ENCODE measurements at places on chromosomes 11 and 22.

- DNase-seq: no peak
Observed at GRCh38 chr11:118277312-118277711, 13.2 kb upstream of the MPZL2 start.

DNA sequence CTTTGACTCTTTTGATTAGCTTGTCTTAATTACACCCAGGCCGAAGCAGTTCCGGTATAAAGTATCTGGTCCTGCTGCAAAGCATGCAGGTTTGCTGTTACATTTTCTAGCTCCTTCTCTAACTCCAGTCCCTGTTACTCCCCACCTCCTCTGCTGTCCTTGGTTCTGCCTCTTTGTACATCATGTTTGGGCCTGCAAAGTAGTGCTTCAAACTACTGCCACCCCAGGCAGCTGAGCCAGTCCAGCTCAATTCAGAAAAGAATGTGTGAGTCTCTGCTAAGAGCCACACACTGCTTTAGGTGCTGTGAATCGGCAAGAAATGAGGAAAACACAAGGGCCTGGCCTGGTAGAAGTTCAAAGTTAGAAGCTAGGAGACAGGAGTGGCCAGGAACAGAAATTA, 136.0 kb downstream of the SERGEF start:
- no peak for DNase-seq

DNA sequence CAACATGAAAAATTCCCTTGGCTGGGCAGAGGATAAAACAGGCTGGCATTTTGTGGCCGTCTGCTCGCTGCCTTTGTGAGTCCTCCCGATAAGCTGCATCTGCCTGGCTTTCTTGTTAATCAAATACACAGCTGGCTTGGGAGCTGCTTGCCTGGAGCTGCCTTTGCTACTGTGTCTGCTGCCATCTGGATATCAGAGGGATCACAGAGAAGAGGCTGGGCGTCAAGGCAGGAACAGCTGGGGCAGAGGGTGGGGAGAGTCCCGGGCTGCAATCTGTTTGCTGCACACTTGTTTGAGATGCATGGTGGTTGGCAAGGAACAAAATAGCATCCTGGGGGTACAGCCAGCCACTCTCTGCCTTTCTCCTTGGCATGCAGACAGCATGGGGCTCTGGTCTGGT, 36.0 kb downstream of the COMMD9 start:
- peak; percentile 100 for DNase-seq

DNA sequence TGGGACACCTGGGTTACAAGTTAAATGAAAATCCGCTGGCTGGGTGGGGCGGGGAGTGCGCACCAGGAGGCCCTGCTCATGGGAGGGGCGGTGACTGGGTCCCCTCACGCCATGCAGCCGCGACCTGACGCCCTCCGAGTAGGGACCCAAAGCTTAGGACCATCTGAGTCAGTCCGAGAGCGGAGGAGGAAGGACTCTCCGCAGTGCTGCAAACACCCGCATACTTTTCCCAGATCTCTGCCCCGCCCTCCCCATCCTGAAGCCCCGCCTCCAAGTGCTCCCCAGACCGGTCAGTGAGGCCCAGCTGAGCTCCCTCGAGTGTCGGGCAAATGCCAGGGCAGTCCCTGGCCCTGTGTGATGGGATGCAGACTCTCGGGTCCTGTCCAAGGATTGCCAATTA, 6.6 kb upstream of the FLI1 start:
- DNase-seq: no peak

DNA sequence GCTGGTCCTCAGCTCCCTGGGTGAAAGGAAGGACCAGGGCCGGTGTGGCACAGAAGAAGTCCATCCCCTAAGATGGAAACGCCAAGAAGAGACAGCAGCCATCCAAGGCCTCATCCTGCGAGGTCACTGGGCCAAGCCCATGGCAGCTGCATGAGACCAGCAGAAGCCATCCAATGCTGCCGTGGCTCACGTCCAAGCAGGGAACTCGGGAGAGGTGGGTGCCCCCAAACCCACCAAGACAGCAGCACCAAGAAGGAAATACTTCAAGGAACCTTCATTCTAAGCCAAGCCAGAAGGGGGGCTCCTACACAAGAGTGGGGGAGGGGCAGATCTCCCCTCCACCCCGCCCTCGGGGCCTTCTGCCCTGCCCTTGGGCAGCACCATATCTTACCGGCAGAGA, 49.6 kb downstream of the IGSF9B start:
- no peak for DNase-seq

- DNase-seq: no peak
Observed at GRCh38 chr11:17612221-17613188, 65.4 kb downstream of the OTOG start.

GRCh38 chr11:58905721-58906547, 33.4 kb upstream of the GLYATL1 start:
- no peak for DNase-seq

DNA sequence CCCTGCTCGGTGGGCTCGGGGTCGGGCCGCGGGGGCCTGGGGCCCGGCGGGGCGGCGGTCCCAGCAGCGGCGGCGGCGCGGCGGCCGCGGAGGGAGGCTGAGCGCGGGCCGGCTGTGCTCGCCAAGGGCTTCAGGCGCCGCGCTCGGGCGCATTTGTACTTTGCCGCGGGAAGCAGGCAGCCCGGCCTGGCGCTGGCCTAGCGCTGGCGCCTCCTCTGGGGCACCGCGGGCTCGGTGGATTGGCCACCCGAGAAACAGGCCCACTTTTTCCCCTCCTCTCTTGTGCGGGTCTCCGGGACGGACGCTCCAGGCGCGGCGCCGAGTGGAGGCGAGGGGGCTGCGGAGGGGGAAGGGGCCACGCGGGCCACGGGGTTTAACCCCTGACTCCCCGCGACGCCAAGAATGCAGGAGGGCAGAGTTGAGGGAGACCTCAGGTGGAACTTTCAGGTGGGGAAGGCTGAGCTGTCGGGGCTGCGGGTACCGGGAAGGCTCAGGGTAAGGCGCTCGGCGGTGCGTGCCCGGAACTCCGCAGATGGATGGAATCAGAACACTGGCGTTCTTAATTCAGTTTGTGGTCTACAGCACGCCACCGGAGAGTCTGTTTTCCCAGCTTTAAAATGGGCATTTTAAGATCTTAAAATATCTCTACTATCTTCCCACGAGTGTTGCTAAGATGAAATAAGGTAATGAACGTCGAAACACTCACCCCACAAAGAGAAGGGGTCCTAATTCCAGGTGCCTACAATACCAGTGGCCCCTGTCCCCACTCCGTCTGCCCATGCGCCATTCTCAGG, at the start of gene CHRDL2:
CHRDL2 (minus strand) TSS at position 126 of the 794 bp plus-strand sequence. CDS start 538 bp downstream, outside the sequence.
- no peak for DNase-seq

DNA sequence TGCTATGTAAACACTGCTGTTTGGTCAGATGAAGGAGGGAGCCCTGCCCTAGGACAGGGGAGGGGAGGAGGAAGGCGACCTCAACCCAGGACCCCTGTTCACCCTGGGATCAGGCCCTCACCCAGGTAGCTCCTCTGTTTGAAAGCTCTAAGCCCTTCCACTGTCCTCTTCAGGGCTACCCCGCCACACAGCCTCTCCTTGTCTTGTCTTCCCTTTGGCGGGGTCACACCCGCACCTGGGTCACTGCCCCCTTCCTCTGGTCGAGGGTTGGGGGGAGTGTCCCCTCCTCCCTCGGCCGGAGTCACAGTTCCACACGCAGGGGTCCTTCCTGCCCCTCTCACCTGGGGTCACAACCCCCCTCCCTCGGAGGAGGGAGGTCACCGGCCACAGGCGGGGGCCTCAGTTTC, 463 bp upstream of the PTPMT1 start:
- no peak for DNase-seq

GRCh38 chr11:65036931-65037330, 4.1 kb upstream of the SAC3D1 start:
- DNase-seq: no peak

GRCh38 chr11:9850224-9850895, 186.5 kb downstream of the SWAP70 start:
- no peak for DNase-seq

DNA sequence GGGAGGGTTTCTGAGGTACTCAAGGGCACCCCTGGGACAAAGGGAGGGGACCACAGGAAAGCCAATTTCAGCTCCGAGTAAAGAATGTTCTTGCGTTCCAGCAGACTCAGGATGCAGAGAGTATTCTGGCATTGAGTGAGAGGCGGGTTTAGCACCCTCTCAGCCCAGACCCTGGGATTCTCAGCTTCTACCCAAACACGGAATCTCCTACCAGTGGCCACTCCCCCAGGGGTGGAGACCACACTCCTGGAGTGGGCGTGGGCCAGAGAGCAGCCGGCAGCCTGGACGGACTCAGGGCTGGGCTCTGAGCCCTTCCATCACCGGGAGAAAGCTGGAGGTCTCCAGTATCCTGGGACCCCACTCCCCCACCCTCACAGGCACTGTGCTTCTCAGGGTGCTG, 26.1 kb upstream of the TTLL12 start:
- DNase-seq: no peak

- no peak for DNase-seq
Observed at GRCh38 chr22:32339190-32340012, 18.3 kb upstream of the RFPL3 start.

- peak; percentile 34 for DNase-seq
Observed at GRCh38 chr22:17477391-17477833, 85.9 kb upstream of the SLC25A18 start.

GRCh38 chr22:45458532-45458931, 44.2 kb upstream of the FBLN1 start:
- DNase-seq: no peak

DNA sequence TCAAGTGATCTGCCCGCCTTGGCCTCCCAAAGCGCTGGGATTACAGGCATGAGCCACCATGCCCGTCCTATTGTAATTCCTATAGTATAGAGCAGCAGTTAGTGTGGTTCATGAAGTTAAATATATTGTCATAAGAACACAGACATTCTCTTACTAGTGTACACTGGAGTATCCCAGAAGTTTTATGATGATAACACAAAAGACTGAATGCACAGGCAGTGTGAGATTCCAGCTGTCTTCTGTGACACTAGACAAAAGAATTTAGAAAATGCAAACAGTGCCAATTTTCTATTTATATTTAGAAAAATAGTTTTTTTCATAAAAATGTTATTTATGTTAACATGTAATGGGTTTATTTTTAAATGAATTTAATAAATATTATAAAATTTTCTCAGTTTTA, 39.4 kb upstream of the RBX1 start:
- DNase-seq: no peak

DNA sequence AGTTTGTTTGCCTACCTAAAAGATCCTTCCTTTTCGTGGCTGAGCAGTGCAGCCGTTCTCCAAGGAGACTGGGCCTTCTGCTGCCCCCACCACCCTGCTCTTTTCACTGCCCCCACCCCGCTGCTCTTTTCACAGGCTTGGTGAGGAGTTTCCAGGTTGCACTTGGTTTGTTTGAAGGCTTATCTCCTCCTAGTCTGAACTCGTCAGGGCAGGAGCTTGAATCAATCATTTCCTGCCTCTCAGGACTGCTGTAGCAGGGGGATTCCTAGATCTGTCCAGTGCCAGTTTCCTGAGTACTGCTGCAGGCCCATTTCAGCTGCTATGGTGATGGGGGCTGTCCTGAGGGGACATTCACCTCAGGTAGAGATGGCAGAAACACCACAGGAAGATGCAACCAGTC, 10.0 kb downstream of the MED15 start:
- no peak for DNase-seq

GRCh38 chr22:39182478-39183030, 30.1 kb upstream of the CBX7 start:
- no peak for DNase-seq

DNA sequence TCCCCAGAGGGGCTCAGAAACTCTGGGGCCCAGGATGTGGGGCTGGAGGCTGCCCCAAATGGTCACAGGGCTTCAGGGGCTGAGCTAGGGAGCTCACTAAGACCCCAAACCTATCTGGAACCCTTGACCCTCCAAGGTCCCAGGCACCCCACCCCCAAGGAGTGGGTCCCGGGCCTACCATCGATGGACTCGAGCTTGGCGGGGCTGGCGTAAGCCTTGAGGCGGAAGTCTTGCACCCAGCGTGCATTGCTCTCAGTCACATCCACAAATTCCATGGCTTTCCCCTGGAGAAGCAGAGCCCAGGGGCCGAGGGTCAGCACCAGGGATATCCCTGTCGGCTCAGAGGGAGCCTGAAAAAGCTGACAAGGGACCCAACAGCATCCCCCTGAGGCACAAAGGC, 3.5 kb downstream of the GATD1 start:
- no peak for DNase-seq

- peak; percentile 37 for DNase-seq
Observed at GRCh38 chr11:17414317-17414737, 25.9 kb upstream of the KCNJ11 start.

All from NCI-H2171 (cell line).